ENCODE measurements at places on chromosomes 12 and 14.

DNA sequence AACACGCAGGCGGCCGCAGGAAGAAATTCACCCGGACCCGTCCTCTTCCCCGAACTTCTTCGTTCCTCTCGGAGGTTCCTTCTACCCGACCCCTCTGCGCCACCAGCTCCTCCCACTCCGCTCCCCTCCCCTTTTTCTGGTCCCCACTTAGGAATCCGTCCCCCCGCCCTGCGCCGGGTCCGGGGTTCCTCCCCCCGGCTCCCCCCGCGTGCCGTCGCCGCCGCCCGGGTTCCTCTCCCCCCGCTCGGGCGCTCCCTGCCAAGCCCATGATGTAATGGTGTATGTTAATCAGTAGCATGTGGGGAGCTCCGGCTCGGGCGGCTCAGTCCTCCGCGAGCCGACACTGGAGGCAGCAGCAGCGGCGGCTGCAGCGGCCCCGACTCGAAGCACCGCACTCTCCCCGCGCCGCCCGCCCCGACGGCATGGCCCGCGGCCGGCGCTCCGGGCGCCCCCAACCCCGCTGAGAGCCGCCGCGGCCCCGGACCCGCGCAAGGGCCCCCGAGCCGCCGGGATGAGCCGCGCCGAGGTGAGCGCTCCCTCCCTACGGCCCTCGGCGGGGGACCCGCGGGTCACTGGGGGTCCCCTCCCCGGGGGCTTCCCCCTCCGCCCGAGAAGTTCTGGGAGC, 1.0 kb upstream of the SAMD4A start:
- peak overlapping the region; percentile 76 for H3K4me3 ChIP-seq
- peak; percentile 56 for DNase-seq
- H3K27ac ChIP-seq, result peak overlapping the region; percentile 99
- no peaks in the 10 kb centered on the region for H3K36me3 ChIP-seq

- DNase-seq, result no peak
- H3K27me3 ChIP-seq, result no peaks in the 10 kb centered on the region
- no peaks in the 10 kb centered on the region for H3K4me1 ChIP-seq
- no peaks in the 10 kb centered on the region for H3K36me3 ChIP-seq
- H3K4me3 ChIP-seq, result no peak overlapping the region
Measured at GRCh38 chr12:4210183-4210582, 63.4 kb upstream of the CCND2 start.

DNA sequence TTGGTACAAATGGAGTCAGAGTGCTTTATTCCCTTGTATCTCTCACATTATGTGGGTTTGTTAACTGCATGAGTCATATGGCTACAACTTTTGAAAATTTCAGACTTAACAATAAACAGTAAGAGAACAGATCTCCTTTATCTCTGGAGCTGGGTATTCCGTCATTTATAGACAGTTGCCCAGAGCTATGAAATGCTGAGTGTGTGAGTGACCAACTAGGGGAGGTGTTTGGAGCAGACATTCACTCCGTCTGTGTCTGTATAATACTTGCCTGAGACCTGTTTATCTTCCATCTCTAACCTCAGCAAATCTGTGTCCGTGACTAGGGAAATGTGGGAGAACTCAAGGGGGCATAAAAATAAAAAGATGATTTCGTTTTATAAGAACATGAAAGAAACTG, 279.9 kb upstream of the FAR2 start:
- H3K4me1 ChIP-seq, result peaks cover 5% of the 10 kb centered on the region
- H3K27ac ChIP-seq, result no peak overlapping the region
- DNase-seq, result no peak
- no peak overlapping the region for H3K4me3 ChIP-seq
- no peaks in the 10 kb centered on the region for H3K27me3 ChIP-seq
- H3K36me3 ChIP-seq, result no peaks in the 10 kb centered on the region

DNA sequence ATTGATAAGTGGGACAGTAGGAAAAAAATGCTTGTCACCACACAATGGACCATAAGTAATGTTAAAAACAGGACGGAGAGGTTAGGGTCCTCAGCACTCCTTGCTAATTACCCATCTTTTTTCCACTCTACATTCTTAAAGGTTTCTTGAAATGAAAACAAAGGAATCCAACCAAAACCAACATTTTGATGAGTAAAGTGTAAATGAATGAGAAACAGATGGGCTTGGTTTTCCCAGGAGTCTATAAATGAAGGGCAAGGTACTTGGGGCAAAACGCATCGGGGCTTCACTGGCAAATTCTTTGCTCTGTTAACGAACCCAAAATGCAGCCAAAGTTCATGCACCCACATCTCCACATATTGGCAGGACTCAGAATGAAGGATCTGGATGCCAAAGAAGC, 129.2 kb upstream of the BMP4 start:
- no peaks in the 10 kb centered on the region for H3K27me3 ChIP-seq
- no peaks in the 10 kb centered on the region for H3K4me1 ChIP-seq
- H3K36me3 ChIP-seq, result no peaks in the 10 kb centered on the region
- no peak overlapping the region for H3K4me3 ChIP-seq
- DNase-seq, result no peak

GRCh38 chr12:119296535-119296934, 38.0 kb upstream of the CCDC60 start:
- H3K4me3 ChIP-seq, result no peak overlapping the region
- H3K4me1 ChIP-seq, result no peaks in the 10 kb centered on the region
- DNase-seq, result no peak
- H3K36me3 ChIP-seq, result no peaks in the 10 kb centered on the region
- no peak overlapping the region for H3K27ac ChIP-seq

DNA sequence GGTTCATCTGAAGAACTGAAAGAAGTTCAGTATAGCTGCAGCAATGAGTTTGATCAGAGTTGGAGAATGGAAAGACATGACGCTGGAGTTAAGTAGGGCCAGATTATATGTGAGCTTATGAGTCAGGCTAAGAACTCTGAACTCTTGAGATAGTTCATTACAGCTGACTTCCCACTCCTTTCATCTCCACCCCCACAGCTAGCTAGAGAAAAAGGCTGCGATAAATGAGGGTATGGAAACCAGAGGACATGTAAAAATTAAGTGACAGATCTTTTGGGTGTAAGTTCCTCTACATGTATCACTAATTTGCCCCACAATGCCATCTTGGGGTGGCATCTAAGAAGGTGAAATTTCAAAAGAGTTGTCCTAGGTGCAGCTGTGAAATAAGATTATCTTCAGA, 28.6 kb downstream of the PYM1 start:
- no peak overlapping the region for H3K27ac ChIP-seq
- no peak overlapping the region for H3K4me3 ChIP-seq
- H3K4me1 ChIP-seq, result no peaks in the 10 kb centered on the region
- no peak for DNase-seq

GRCh38 chr14:97602438-97603117, 805.4 kb downstream of the VRK1 start:
- DNase-seq, result no peak
- no peaks in the 10 kb centered on the region for H3K4me1 ChIP-seq
- H3K27me3 ChIP-seq, result no peaks in the 10 kb centered on the region
- H3K36me3 ChIP-seq, result no peaks in the 10 kb centered on the region

DNA sequence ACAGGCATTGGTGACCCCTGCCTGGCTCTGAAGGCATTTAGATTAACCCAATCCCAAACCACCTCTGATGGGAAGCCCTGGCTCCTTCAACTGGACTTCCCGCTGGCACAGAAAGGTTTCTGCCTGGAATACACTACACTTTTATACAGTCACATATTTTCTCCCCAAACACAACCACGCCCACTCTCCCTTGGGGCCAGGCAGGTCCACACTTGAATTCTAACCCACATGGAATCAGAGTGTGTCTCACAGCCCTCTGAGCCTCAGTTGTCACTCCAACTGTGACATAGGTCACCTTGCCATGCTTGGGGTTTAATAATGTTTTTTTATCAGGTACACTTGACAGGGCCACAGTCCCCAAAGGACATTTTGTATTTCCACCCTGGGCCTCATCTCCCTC, 368.6 kb downstream of the BCL11B start:
- H3K27me3 ChIP-seq, result no peaks in the 10 kb centered on the region
- no peak overlapping the region for H3K4me3 ChIP-seq
- no peaks in the 10 kb centered on the region for H3K36me3 ChIP-seq
- peak overlapping the region; percentile 29 for H3K27ac ChIP-seq
- no peak for DNase-seq

DNA sequence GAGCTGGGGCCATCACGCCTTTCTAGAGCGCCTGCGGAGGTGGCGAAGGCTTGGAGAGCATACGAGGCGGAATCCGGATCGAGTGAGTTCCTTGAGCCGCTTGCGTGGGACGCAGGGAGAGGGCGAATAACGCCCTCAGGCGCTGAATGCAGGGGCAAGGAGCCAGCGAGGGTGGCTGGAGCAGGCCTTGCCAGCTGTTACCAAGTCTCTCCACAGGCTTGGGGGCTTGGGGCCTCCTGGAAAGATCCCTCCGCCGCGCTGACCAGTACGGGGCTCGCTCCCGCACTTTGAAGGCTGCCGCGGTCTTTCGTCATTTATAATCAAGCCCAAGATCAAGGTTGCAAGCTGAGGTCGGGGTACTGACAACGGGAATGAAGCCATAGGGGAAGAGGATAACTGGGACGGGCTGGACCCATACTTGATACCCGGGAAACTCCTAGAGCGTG, 1.2 kb downstream of the FLRT2 start:
- H3K27me3 ChIP-seq, result peaks cover 66% of the 10 kb centered on the region
- no peak for DNase-seq
- H3K4me3 ChIP-seq, result peak overlapping the region; percentile 66
- H3K27ac ChIP-seq, result peak overlapping the region; percentile 64
- no peaks in the 10 kb centered on the region for H3K36me3 ChIP-seq

GRCh38 chr12:93582351-93582750, 9.9 kb downstream of the SOCS2 start:
- no peak overlapping the region for H3K27ac ChIP-seq
- no peak for DNase-seq
- no peaks in the 10 kb centered on the region for H3K36me3 ChIP-seq
- H3K4me1 ChIP-seq, result peaks cover 6% of the 10 kb centered on the region
- H3K27me3 ChIP-seq, result peaks cover 6% of the 10 kb centered on the region

DNA sequence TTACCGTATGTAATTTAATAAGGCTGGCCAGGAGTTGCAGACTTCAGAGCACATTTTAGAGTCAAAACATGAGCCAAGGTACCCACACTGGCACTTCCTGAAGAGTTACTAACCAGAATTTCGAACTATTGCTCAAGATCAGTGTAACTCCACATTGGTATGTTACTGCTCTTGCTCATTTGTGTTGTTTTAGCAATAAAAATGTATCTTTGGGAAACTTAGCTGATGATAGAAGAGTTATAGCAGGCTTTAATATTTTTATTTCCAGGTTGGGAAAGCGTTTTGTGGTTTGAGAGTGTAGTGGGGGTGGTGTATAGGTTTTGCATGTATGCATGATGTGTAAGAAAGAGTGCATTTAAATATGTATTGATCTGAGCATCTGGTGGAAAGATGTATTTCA, 96.6 kb downstream of the SCN8A start:
- peaks cover 5% of the 10 kb centered on the region for H3K4me1 ChIP-seq
- no peak overlapping the region for H3K4me3 ChIP-seq
- DNase-seq, result no peak
- H3K27me3 ChIP-seq, result no peaks in the 10 kb centered on the region
- H3K27ac ChIP-seq, result no peak overlapping the region

- no peaks in the 10 kb centered on the region for H3K27me3 ChIP-seq
- peaks cover 13% of the 10 kb centered on the region for H3K4me1 ChIP-seq
- H3K36me3 ChIP-seq, result no peaks in the 10 kb centered on the region
- DNase-seq, result no peak
- H3K4me3 ChIP-seq, result no peak overlapping the region
Measured at GRCh38 chr12:127146991-127147718, 1119.8 kb upstream of the TMEM132C start.

- H3K4me3 ChIP-seq, result no peak overlapping the region
- no peaks in the 10 kb centered on the region for H3K4me1 ChIP-seq
- H3K27ac ChIP-seq, result no peak overlapping the region
Measured at GRCh38 chr14:42004321-42004720, 397.6 kb downstream of the LRFN5 start.

DNA sequence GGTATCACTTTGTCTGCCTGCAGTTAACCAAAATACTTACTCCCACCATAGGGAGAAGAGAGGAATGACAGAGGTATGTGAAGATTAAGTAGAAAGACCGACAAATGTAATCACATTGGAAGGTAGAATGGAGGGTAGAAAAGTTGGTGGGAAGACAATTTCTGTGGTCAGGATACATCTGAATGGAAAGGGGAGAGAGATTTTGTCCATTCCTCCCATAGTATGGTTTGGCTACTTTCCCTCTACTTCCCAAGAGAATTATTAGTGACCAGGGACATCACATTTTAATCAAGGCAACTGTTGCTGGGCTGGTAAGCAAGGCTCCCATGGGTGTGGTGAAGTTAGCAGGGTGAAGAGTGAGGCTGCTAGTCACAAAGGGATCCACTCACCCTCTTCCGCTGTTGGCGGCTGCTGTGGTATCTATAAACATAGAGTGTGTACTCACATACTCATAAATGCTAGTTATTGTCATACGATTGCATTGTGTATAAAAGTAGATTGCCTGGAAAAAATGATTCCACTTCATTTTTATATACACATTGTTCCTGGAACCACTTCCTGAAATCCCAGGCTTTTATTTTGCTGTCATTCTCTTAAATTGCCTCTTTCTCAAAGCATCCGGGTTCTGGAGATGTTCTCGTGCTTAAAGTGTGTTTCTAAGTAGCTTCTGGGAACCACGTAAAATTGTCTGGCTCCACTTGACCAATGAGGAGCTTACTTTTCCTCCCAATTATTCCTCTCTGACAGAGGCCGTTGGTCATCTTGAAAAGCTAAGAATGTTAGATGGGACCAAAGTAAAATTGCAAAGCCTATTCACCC, 413.1 kb downstream of the ZFP36L1 start:
- DNase-seq, result no peak
- H3K27me3 ChIP-seq, result no peaks in the 10 kb centered on the region
- no peak overlapping the region for H3K4me3 ChIP-seq
- peak overlapping the region; percentile 19 for H3K27ac ChIP-seq

GRCh38 chr14:92519246-92520101, 5.9 kb downstream of the RIN3 start:
- no peaks in the 10 kb centered on the region for H3K36me3 ChIP-seq
- no peak for DNase-seq
- H3K27ac ChIP-seq, result no peak overlapping the region

GRCh38 chr12:69252033-69252432, 12.7 kb downstream of the CPSF6 start:
- H3K4me3 ChIP-seq, result no peak overlapping the region
- H3K27ac ChIP-seq, result no peak overlapping the region
- peaks cover 4% of the 10 kb centered on the region for H3K4me1 ChIP-seq
- H3K27me3 ChIP-seq, result no peaks in the 10 kb centered on the region
- no peak for DNase-seq

GRCh38 chr14:64591809-64592208, 42.0 kb downstream of the PPP1R36 start:
- H3K4me3 ChIP-seq, result no peak overlapping the region
- no peaks in the 10 kb centered on the region for H3K36me3 ChIP-seq
- no peaks in the 10 kb centered on the region for H3K27me3 ChIP-seq
- H3K27ac ChIP-seq, result no peak overlapping the region
- DNase-seq, result no peak

DNA sequence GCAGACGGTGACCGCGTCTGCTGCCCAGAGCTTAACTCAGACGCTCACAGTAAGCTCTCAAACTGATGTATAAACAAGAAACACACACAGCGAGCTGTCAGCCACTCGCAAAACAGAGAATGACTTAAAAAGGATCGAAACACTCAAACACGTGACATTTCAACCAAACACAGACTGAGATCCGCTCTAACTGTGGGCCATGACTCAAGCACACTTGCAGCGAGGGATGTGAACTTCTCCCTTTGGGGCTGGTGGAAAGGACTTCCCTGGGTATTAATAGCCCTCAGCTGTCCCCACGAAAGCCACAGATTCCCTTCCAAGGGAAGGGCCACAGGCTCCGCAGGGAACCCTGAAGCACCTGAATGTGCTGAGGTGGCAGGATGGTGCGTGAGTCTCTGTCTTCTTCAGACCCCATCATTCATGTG, 29.1 kb downstream of the CCDC88C start:
- no peak overlapping the region for H3K4me3 ChIP-seq
- H3K27me3 ChIP-seq, result no peaks in the 10 kb centered on the region
- H3K36me3 ChIP-seq, result no peaks in the 10 kb centered on the region
- peaks cover 85% of the 10 kb centered on the region for H3K4me1 ChIP-seq
